MCF 10A (cell line): ENCODE measurements at places on chromosomes 6 and 20. TPM values are rescaled to one million over a fixed set of nuclear protein-coding genes. Genes with fewer than 3 reads are reported as not detected.

DNA sequence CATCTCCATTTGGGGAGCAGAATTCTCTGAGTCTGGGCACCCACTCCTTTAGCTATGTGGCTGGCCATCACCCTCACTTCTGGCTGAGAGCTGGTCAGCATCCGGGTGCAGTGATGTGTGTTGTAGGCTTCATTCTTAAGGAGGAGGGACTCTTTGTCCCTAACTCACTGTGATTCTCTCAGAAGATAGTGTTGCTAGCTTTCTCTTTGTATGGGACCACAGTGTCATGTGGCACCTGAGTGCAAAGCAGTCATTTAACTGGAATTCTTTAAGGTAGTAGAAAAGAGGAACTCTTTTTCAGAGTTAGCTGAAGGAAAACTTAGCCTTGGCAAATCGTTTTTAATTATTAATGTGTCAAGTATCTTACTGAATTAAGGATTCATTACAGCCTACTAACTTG is 165.9 kb downstream of the JARID2 start:
- H3K27me3 ChIP-seq = no peaks in the 10 kb centered on the region
- H3K4me3 ChIP-seq = no peak overlapping the region
- H3K27ac ChIP-seq = peak overlapping the region; percentile 67

DNA sequence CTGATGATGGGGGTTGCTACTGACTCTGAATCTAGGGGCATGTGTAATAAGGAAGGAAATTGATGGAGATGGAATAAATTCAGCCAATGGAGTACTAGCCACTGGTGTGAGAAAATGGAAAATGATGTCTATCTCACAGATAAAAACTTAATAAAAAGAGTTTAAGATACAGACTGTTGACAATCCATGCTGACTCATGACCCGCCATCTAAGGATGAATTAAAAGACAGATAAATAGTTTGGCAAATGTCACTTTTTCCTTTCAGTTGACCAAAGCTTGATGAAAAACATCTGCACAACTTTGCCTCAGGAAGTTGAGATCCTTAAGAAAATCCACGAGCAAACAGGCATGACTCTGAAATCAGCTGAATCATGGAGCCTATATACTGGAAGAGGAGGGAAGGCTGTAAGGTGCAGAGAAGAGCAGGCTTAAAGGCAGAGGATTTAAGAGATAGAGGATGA is 82.6 kb upstream of the BMP5 start:
- H3K4me1 ChIP-seq = no peaks in the 10 kb centered on the region
- no peak for DNase-seq
- no peaks in the 10 kb centered on the region for H3K36me3 ChIP-seq
- no peaks in the 10 kb centered on the region for H3K27me3 ChIP-seq

DNA sequence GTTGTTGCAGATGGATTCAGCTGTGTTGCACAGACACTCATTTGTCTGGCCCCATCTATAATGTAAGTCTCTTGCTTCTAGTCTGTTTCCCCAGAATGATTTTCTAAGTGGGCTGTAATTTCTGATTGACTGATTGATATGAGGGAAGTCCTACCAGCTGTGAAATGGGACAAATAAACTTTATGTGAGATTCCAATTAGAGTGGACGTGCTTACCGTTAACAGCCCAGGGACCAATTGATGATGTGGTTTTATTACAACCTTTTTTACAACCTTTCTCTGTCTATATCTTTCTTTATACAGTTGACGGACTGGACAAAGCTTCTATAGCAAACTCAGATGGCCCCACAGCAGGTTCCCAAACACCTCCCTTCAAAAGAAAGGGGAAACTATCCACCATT is 33.9 kb downstream of the PHACTR2 start:
- H3K4me3 ChIP-seq = no peak overlapping the region
- peaks cover 6% of the 10 kb centered on the region for H3K36me3 ChIP-seq
- H3K27me3 ChIP-seq = no peaks in the 10 kb centered on the region
- no peaks in the 10 kb centered on the region for H3K4me1 ChIP-seq
- H3K27ac ChIP-seq = no peak overlapping the region

GRCh38 chr6:96888745-96889144 is 8.9 kb downstream of the NDUFAF4 start:
- no peaks in the 10 kb centered on the region for H3K4me1 ChIP-seq
- H3K36me3 ChIP-seq = peaks cover 6% of the 10 kb centered on the region
- H3K27me3 ChIP-seq = peaks cover 7% of the 10 kb centered on the region
- H3K4me3 ChIP-seq = no peak overlapping the region

- H3K27ac ChIP-seq = no peak overlapping the region
- no peaks in the 10 kb centered on the region for H3K27me3 ChIP-seq
- no peak overlapping the region for H3K4me3 ChIP-seq
These were observed 14.4 kb upstream of the CST7 start for GRCh38 chr20:24934716-24935115.

DNA sequence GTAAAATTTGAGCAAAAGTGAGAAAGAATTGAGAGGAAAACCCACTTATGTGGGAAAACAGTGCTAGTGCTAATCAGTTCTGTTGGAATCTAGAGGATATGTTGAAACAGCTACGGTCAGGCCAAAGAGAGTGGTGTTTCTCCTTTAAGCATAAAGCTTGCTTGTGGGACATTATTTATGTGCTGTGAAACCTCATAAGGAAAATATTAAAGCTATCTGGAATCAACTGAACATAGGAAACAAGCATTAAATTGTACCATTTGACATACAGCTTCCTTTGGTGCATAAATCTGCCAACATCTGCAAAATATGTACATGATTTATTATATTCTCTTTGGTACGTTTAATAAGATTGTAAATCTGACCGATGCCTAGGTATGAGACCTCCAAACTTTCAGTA is 182.5 kb upstream of the PDE10A start:
- H3K27me3 ChIP-seq = no peaks in the 10 kb centered on the region
- H3K4me1 ChIP-seq = no peaks in the 10 kb centered on the region
- no peak for DNase-seq
- no peak overlapping the region for H3K4me3 ChIP-seq

- no peak overlapping the region for H3K27ac ChIP-seq
- peaks cover 10% of the 10 kb centered on the region for H3K4me1 ChIP-seq
- no peak for DNase-seq
- H3K36me3 ChIP-seq = no peaks in the 10 kb centered on the region
- no peak overlapping the region for H3K4me3 ChIP-seq
- H3K27me3 ChIP-seq = peaks cover 2% of the 10 kb centered on the region
These were observed 25.8 kb upstream of the CCN6 start for GRCh38 chr6:112027942-112028674.

DNA sequence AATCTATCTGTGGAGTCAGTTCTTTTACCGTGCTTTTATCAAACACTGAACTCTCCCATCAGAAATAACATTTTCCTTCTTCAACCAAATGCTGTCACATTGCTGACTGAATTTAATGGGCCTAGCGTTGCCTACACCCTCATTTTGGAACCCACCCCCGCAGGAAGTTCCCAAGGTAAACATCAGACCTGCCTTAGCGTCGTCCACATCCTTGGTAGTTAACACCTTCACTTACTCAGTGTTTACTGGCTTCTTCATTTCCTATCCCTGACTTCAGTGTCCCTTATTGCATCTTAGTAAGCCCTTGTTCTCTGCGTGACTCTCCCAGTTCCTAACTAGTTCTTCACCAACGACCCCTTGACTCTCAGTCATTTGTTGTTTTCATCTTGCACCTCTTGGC is 491.4 kb upstream of the SOX4 start:
- no peak overlapping the region for H3K4me3 ChIP-seq
- H3K27ac ChIP-seq = no peak overlapping the region
- H3K27me3 ChIP-seq = no peaks in the 10 kb centered on the region
- H3K36me3 ChIP-seq = no peaks in the 10 kb centered on the region
- DNase-seq = no peak

DNA sequence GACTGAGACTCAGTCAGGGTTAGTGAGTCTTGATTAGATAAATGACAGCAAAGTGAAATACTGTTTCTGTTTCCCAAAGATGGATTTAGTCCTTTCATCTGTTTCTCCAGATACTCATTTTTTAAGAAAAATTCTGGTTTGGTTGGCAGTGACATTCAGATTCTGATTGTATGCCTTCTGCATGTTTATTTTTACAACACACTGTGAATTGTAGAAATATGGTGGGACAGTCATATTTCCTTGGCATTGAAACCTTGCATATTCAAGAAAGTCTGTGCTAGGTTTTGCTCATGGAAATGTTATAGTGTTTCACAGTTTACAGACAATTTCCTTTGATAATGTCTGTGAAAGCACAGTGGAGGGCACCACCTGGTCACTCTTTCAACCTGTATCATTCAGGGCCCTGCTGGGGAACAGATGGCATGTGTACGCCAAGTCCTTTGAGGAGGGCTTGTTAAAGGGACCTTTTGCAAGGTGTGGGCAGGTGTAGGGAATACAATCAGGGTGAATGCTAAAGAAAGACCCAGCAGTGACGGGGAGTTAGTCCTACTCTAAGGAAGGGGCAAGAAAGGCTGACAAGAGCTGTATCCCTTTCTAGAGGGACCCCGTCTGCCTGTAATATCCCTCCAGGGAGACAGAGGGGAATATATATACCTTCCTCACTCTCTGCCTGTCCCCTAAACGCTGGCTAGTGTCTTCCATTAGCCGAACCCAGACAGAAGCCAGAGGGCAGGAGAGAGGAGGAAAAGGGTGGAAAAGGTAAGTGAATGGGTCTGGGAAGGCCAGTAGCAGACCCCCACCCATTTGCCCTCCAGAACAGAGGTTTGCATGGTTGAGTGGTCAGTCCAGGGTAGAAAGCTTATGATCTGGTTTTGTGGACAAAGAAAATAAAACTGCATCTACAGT is 10.2 kb downstream of the PLCB4 start:
- no peak for DNase-seq
- no peaks in the 10 kb centered on the region for H3K4me1 ChIP-seq
- H3K36me3 ChIP-seq = no peaks in the 10 kb centered on the region
- H3K27ac ChIP-seq = no peak overlapping the region
- H3K4me3 ChIP-seq = no peak overlapping the region

- no peak for DNase-seq
- no peaks in the 10 kb centered on the region for H3K4me1 ChIP-seq
- H3K4me3 ChIP-seq = no peak overlapping the region
- H3K27ac ChIP-seq = no peak overlapping the region
These were observed 197.5 kb downstream of the BCKDHB start for GRCh38 chr6:80304014-80304413.

GRCh38 chr6:82380566-82381185 is 17.1 kb downstream of the TPBG start:
- H3K27ac ChIP-seq = no peak overlapping the region
- no peaks in the 10 kb centered on the region for H3K36me3 ChIP-seq
- no peaks in the 10 kb centered on the region for H3K27me3 ChIP-seq

- H3K27ac ChIP-seq = no peak overlapping the region
- no peaks in the 10 kb centered on the region for H3K4me1 ChIP-seq
- peak; percentile 80 for DNase-seq
- H3K27me3 ChIP-seq = peaks cover 19% of the 10 kb centered on the region
- no peaks in the 10 kb centered on the region for H3K36me3 ChIP-seq
These were observed 10.3 kb upstream of the TAAR9 start for GRCh38 chr6:132527791-132528190.

The PRR18 gene
- total RNA-seq = 0.12 TPM in 1 of 2 replicates, not detected in the other

The HAO1 gene
- not detected in 2 replicates for total RNA-seq

The MYMX gene
- total RNA-seq = not detected in 2 replicates

The PHACTR3 gene
- total RNA-seq = 4.5 and 22.8 TPM in 2 replicates

The UNC5CL gene
- 0.19 and 0.59 TPM in 2 replicates for total RNA-seq

The BPI gene
- not detected in 2 replicates for total RNA-seq

The RSPO4 gene
- total RNA-seq = not detected in 2 replicates

The IYD gene
- not detected in 2 replicates for total RNA-seq
